WTC11 (cell line): ENCODE measurements at places on chromosomes 2 and 18.
A peak's percentile ranks its signal among the peaks of the same experiment; 100 is the strongest.

GRCh38 chr2:241121008-241121407, 18.9 kb upstream of the MTERF4 start:
- DNase-seq, result no peak

DNA sequence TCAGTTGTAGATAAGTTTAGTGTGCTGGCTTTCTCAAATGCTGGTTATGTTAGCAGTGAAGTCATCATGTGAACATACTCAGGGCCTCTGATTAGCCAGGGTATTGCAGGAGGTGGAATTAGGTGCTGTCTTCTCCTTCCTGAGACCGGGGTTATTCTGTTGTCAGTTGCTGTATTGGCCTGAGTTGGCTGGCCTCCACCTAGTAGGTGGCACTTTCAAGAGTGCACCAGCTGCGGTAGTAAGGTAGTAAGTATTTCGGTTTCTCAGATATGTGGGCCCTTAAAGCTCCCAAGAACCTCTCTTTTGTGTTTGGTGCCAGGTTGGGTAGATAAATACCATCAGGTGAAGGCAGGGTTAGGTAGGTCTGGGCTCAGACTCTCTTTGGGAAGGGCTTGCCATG, 1430.5 kb upstream of the CELF4 start:
- no peak for DNase-seq

- no peak for DNase-seq
Observed at GRCh38 chr18:11115276-11115675, 34.1 kb downstream of the PIEZO2 start.

DNA sequence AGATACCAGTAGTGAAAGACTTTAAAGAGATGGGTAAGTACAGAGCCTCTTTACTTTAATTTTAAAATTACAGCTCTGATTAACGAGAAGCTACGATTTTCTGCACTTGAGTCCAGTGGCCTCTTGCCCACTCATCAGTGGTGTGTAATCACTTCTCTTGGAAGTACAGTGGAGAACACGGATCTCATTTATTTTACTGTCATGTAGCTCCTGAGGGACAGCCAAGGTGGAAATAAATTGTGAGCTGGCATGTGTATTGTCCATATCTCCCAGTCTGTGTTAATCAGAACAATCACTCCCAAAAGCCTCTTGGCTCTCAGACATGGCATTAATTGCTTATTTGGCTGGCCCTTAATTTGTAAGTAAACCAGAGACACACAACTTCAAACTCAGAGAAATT, 69.4 kb downstream of the LOXHD1 start:
- DNase-seq, result no peak

- DNase-seq, result no peak
Observed at GRCh38 chr2:216651351-216651881, 18.2 kb downstream of the IGFBP2 start.

- DNase-seq, result peak; percentile 7
Observed at GRCh38 chr2:240480834-240481623, 45.6 kb downstream of the GPC1 start.

DNA sequence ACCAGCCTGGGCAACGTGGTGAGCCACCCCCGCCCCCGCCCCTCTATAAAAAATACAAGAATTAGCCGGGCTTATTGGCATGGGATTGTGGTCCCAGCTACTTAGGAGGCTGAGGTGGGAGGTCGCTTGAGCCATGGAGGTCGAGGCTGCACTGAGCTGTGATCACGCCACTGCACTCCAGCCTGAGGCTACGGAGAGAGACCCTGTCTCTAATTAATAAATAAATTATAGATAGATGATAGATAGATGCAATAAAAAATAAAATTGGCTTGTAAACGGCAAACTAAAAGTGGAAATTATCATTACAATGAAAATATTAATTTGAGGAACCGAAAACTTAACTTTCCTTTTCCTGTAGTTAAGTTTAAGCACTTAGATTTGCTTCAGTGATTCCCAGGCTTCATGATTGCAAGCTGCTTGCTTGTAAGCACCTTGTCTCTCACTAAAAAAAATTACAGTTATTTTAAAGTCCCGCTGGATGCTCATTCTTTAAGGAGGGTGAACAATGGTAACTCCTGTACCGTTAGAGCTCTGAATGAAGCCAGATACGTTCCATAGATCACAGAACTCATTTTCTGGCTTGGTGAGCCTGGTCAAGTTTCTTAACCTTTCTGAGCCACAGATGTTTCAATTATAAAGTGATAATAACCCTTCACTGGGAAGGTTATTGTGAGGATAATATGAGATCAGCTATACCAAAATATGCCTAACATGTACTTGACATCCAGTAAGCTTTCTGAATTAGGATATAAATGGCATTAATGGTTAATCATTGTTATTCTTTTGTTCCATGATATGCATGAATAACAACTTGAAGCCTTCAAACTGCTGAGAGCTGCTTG, 9.3 kb upstream of the NARS1 start:
- no peak for DNase-seq

- DNase-seq, result no peak
Observed at GRCh38 chr2:234912437-234912836, 39.4 kb upstream of the SH3BP4 start.
